ENCODE measurements at places on chromosomes 11 and 22.

DNA sequence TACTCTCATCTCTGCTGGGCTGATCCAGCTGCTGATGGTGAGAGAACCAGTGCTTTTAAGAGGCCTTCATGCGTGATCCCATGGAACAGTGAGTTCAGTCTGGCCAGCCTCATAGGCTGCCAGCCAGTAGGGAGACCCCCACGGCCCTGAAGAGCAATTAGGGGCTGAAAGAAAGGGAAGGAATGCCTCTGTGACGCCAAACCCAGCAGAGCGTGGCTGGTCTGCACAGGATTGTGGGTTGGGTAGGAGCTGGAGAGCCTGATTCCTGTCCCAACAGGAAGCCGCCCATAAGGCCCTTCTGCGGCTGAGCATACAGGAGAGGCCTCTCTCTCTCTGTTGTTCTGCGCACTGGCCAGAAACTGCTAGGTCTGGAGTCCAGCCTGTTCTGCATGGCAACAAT is 181.5 kb upstream of the E2F8 start:
- DNase-seq: no peak

DNA sequence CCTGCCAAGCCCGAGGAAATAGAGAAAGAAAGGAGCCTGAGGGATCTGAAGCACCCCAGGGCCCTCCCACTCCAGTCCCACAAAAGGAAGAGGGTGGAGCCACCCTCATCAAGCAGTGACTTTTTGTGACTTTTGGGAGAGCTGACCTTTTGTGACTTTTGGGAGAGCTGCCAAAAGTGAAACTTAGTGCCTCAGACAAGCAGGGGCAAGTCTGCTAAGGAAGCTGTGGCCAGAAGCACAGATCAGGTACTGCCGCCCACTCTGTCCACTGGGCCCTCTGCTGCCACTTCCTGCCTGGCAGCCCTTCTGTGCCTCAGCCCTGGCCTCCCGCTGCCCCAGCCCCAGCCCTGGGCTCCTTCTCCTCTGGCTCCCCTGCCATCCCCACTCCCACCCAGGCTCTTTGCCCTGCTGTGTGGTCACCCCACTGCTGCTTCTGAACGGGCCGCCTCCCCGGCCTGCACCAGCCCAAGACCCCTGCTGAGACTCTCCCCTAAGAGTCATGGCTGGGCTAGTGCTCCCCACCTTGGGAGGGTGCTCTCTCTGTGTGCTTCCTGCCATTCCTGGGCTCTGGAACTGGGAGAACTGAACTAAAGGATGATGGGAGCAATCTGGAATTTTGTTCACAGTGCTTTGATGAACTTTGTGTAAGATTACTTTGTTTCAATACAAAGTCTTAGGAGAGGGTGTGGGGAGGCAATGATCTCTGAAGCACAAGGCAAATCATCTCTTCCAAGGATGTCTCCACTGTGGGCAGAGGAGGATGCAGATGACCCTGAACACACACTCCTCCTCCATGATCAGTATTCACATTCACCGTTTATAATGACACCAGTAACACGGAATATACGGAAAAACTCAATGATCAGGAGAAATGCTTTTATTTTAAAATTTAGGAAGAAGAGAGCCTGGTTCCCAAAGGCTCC is at the start of gene APOBEC3H:
Gene APOBEC3H (plus strand): TSS at position 147 of the 923 bp plus-strand sequence. CDS start 3,035 bp downstream, outside the sequence.
- DNase-seq: no peak

DNA sequence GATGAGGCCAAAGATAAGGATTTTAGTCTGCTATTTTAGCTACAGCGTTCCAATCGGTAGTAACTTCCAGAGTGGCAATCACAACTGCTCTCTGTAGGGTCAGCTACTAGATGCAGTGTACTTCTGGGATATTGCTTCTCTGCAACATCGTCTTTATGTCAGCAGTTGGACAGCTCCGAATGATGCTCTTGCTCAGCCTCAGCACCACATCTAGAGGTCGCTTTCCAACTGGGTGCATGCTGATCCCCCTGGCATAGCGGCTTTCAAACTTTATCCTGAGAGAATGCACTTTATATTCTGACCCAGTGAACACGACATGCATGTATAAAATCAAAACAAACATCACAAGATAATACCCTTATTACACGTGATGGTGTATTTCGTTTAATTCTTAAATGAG is 219.6 kb downstream of the C11orf87 start:
- DNase-seq: no peak

- no peak for DNase-seq
Observed at GRCh38 chr22:39663751-39664150, 93.2 kb downstream of the CACNA1I start.

DNA sequence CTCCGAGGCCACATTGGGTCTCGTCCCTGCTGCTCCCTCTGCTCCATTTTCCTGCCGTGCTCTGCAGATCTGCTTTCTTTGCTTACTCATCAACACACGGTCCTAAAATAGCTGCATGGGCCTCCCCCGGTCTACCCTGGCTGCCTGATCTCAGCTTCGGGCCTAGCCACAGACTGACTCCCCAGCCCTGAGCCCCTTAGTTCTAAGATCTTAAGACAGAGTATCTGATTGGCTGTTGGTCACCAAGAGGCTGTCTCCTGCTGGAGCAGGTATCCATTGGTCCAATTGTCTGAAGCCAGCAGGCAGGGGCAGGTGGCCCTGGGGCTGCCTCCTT is 53.7 kb upstream of the NECTIN1 start:
- DNase-seq: no peak

DNA sequence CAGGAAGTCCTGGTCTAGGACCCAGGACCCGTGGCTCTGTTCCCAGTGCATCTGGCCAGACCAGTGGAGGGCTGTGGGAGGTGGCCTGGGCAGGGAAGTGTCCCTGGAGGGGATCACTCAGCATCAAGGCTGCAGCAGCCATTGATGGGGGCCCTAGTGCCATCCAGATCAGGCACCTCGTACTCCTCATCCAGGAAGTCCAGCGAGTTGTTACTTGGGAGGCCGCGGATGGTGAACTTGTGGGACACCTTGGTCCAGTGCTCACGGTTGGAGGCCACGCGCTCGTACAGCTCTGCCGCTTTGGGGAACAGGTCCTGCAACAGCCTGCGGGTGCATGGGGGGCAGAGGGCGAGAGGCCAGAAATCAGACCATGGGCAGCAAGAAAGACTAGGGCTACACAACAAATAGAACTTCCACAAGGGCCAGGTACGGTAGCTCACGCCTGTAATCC is 96.9 kb downstream of the PDE2A start:
- DNase-seq: no peak

- no peak for DNase-seq
Observed at GRCh38 chr11:44632466-44633123, 67.1 kb downstream of the CD82 start.

DNA sequence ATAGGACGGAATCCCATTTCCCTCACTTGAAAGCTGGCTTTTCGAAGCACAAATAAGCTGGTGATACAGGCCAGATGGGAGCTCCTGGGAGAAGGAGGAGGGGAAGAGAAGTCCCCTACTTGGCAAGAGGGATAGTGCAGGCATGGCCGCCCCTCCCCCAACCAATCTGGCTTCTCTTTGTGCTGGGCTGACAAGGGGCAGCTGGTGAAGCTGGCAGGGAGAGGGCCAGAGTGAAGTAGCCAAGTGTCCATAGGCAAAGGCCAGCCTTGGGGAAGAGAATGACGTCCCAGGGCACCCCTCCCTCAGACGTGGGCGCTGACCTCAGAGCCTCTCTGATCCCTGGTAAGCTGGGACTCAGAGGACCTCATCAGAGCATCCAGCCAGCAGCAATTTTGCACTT is 78.7 kb upstream of the GRAMD1B start:
- DNase-seq: no peak

GRCh38 chr11:64629103-64629502 is 38.1 kb downstream of the SLC22A12 start:
- no peak for DNase-seq

DNA sequence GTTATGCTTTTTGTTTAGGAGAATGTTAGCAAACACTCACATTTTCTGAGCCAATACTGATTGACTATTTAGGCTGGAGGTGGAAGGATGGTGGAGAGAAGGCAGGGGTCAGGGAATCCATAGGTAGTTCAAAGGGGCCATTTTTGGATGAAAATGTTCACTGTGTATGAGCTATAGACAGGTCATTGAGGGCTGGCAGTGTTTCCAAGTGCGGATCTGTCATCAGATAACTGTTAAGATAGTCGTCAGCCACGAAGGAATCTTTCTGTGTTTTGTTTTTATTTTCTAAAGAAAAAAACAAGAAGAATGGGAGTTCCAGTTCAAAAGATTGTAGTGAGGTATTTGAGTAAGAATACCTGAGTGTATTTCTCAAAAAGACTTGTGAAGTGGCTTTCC is 3.1 kb downstream of the KCNJ5 start:
- no peak for DNase-seq

- no peak for DNase-seq
Observed at GRCh38 chr11:57571606-57572005, 4.1 kb upstream of the UBE2L6 start.

- no peak for DNase-seq
Observed at GRCh38 chr11:19110295-19110694, 6.7 kb upstream of the ZDHHC13 start.

GRCh38 chr11:8707541-8708191 is 25.1 kb downstream of the RPL27A start:
- no peak for DNase-seq
